Naive thymus-derived CD4-positive, alpha-beta T cell (primary cell): ENCODE measurements at places on chromosomes 6 and 20.

- no peak for DNase-seq
Measured at GRCh38 chr6:148502773-148503135, 160.1 kb downstream of the SASH1 start.

DNA sequence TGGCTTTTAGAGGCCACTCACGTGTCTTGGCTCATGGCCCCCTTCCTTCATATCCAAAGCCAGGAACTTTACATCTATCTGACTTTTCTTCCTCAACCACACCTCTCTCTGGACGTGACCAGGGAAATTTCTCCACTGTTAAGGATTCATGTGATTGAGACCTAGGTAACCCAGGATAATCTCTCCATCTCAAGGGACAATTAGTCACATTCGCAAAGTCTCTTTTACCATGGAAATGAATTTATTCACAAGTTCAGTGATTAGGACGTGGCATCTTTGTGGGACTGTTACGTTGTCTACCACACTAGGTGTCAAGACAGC, 227.5 kb upstream of the RAB32 start:
- no peak for DNase-seq

DNA sequence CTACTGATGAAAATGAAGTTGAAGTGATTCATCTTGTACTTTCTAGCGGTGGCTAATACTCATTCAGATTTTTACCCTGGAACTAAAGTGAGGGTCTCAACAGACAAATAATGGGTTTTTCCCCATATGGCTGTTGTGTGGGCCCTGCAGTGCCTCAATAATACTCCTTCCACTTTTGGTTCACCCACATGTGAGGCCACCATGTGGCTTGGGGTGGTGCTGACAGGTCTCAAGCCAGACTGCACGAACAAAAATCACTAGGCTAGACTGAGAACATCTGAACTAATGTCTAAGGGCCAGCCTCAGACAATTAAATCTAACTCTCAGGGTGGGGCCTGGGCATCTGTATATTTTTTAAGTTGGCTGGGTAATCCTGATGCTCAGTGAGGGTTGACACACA, 7.9 kb upstream of the COL12A1 start:
- no peak for DNase-seq

GRCh38 chr6:72720464-72720863, 98.6 kb downstream of the KCNQ5 start:
- DNase-seq: no peak

DNA sequence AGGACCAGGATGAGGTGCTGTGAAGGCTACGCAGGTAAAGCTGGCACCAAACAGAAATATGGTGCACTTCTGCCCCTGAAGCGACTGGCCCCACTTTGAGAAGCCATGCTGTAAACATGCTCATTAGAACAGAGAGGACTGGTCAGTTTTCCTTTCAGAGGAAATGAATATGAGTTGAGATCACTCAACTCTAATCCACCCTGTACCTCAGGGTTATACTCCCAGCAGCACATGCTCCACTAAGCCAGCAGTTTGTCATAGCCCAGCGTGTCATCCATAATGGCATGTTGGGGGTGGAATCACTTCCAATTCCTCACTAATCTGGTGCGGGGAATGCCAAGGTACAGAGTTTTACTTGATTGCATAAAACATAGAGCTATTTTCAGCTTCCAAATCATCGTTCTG, 98.1 kb downstream of the HIVEP2 start:
- DNase-seq: no peak

GRCh38 chr6:105851113-105851580, 235.0 kb upstream of the PRDM1 start:
- DNase-seq: no peak

GRCh38 chr6:130105996-130106704, 87.8 kb downstream of the L3MBTL3 start:
- DNase-seq: no peak

DNA sequence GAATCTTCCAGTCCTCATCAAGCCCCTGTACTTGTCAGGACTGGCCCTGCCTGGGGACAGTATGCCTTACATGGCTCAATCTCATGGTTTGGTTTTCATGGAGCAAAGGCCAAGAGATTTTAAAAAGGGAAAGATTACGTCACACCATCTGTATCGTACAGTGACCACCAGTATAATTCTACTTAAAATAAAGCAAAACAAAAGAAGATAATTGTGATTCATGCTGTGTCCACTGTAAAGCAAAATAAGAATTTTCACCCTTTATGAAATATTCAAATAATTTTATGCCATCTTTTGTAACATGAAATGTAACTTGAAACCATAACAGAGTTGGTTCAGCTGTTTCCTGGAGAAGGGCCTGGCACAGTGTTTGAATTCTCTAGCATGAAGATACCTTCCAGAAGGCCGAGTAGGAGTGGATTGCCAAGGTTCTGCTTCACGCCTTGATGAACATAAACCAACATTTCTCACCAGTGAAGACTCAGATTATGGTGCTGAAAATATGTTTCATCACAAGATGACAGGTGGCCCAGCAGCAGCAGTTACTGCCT, 486.5 kb downstream of the RFPL4B start:
- no peak for DNase-seq

- no peak for DNase-seq
Measured at GRCh38 chr6:170063851-170064602, 226.9 kb downstream of the DLL1 start.

- DNase-seq: no peak
Measured at GRCh38 chr6:34249469-34250261, 859 bp upstream of the SMIM29 start.

- DNase-seq: no peak
Measured at GRCh38 chr20:15889061-15889460, 684.2 kb downstream of the KIF16B start.

GRCh38 chr6:30453508-30454116, 35.7 kb upstream of the HLA-E start:
- DNase-seq: peak; percentile 73

GRCh38 chr6:152846825-152847224, 96.2 kb downstream of the VIP start:
- no peak for DNase-seq

GRCh38 chr6:71238351-71238750, 50.3 kb upstream of the OGFRL1 start:
- DNase-seq: no peak

DNA sequence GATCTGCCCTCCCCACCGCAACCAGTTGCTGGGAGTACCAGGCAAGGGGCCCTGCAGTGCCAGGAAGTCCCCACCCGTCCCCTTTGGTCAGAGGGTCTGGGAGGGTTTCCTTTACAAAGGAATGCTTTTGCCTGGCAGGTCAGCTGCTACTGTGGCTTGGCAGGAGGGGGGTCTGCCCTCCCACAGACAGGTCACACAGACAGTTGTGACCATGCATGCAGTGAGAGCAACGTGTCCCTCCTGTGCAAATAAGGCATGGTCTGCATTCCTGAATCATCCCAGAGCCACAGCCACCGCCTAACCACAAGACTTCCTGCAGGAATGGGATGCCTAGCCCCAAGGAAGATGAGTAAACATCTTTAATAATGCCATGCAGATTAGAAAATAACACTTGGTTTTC, 439 bp upstream of the F13A1 start:
- no peak for DNase-seq

GRCh38 chr6:166767230-166767629, 140.2 kb upstream of the RPS6KA2 start:
- no peak for DNase-seq

GRCh38 chr6:41636833-41637193, 1.5 kb upstream of the MDFI start:
- DNase-seq: no peak

- DNase-seq: no peak
Measured at GRCh38 chr6:158496700-158497099, 63.2 kb upstream of the TMEM181 start.

GRCh38 chr6:132133736-132134445, 182.7 kb upstream of the CCN2 start:
- no peak for DNase-seq

GRCh38 chr6:140401761-140402160, 1027.3 kb upstream of the CITED2 start:
- no peak for DNase-seq

GRCh38 chr6:45415315-45415714, 37.6 kb upstream of the SUPT3H start:
- no peak for DNase-seq

- no peak for DNase-seq
Measured at GRCh38 chr6:71727632-71728294, 158.6 kb upstream of the RIMS1 start.

GRCh38 chr6:25913741-25914140, 16.8 kb downstream of the SLC17A2 start:
- no peak for DNase-seq

DNA sequence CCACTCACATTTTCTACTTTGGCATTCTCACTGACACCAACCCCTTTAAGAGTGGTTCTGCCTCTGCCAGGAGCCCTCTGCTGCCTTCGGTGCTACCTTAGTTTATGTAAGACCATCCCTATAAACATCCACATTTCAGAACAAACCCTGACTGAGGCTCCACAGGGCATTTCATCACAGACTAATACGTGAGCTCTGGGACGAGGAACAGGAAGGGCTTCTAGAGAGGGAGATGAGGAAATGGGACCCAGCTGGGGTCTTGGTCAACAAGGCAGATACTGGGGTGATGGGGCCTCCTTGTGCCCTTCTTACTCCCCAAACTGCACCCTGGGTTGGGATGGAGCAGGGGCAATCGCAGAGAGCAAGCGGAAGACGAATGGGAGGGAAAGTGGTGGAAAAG, 86.5 kb upstream of the FYN start:
- no peak for DNase-seq

GRCh38 chr20:19594896-19595295, 163.2 kb upstream of the RIN2 start:
- DNase-seq: no peak

GRCh38 chr6:81608776-81609175, 143.7 kb downstream of the TENT5A start:
- no peak for DNase-seq

DNA sequence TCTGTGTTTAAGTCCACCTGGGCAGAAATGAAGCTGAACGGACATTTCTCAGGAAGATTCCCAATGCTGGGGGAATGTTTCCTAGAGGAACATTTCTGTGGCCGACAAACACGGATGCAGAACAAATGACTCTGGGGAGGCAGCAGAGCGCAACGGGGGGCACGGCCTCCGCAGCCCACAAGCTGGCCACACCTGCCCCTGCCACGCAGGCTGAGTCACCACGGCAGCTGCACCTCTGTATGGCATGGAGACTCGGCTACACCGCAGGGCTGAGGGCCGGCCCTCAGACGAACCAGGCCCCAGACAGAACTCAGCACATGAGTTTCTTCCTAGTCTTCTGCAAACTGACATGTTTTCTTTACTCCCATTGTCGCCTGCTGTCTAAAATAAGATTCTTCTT, 10.0 kb upstream of the PRR18 start:
- no peak for DNase-seq

DNA sequence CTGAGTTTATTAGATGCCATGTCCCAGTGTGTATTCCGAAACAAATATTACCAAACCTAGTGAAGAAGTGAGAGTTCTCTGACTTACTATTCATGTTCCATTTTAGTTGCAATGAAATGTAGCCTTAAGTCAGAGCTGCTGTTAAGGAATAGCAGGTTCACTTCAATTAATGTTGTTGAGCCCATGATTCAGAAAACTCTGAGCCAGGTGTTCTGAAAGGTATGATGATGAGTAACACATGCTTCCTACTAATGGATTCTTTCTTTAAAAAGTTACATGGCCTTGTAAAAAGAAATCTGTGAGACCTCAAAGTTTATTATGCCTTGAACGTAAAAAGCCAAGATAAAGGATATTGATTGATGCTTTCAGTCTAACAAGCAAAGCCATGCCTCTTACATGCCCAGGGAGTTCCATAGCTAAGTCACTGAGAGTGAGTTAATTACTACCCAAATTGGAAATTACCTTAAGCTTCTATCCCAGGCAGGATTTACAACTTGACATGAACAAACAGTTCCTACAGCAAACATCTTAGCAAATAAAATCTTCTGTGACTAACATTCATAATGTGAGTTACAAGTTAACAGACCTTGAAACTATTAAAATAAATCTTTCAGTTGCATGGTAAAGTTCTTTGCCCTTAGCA, 122.9 kb downstream of the AKAP7 start:
- DNase-seq: no peak

DNA sequence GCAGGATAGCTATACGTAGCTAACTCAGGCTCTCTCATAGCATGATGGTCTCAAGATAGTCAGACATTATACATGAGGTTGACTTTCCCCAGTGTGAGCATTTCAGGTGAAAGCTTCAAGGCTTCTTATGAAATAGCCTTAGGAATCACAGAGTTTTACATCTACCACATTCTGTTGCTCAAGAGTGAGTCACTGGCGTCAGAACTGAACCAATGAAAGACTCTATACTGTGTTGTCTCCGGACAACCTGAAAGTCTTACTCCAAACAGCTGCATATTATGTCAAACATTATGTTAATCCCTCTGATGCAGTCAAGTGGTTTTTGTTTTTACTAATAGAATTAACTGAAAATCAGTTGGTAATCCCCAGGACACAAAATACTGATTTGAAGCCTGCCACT, 79.8 kb upstream of the TRDN start:
- DNase-seq: no peak

DNA sequence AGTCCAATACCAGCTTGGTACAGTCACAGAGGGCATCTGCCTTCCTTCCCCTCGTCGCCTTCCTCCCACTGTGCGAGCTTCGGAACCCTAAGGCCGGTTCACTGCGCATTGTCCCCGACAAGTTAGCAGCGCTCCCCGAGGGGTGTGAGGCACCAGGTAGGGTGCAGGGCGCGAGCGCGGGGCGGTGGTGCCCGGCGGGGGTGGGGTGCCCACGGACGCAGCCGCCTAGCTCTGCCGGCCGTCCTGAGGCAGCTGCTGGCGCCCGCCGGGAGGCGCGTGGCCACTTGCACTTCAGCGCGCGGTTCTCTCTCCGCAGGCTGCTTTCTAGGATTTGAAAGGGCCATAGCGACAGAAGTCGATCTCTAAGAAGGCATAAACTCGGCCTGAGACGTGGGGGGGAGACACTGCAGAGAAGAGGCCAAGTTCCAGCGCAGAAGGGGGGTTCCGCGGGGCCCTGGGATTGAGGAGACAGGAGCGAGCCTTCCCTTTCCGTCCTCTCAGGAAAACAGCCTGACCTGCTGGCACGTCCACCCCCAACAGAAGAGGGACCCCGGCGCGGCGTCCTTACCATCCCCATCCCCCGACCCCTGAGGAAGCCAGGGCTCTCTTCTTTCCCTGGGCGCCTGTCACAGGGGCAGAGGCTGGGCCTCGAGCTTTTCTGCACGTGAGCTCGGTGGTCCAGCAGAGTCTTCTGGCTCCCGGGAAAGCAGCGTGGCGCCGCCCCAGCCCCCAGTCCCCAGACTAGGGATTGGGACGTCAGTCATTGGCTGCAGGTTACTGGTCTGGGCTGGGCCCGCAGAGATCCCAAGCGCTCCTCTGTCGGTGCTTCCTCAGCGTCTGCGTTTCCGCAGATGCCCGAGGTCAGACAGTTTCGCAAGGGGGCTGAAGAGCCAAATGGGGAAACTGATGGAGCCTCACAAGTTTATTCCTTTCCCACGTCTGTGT, 15.6 kb upstream of the PRDM13 start:
- DNase-seq: no peak

DNA sequence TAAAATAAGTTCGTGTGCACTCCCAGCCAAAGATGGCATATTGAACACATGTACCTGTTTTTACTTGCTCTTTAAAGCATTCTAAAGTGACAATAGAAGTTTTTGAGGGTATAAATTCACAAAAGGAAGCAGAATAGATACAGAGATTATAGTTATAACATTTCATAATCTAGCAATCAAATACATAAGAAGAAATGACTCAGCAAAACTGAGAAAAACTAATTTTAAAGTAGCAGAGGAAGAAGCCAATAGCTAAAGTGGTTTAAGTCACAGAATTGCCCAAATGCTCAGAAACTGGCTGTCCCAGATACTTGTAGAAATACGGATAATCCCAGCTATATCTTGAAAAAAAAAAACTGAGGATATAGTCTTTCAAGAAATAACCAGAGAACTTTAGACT, 49.2 kb upstream of the TBC1D32 start:
- DNase-seq: no peak

GRCh38 chr6:42564506-42564825, 637 bp downstream of the UBR2 start:
- DNase-seq: no peak
